ENCODE measurements at places on chromosomes 6 and 20. TPM values are rescaled to one million over a fixed set of nuclear protein-coding genes. Genes with fewer than 3 reads are reported as not detected.

Gene OR2J3
- total RNA-seq, result not detected

Gene HLA-E
- total RNA-seq, result 92.2 TPM

Gene NRN1
- total RNA-seq, result not detected

Gene RSPO3
- not detected for total RNA-seq

Gene INSM1
- total RNA-seq, result not detected

Gene SLC32A1
- not detected for total RNA-seq

Gene ENPP4
- total RNA-seq, result 0.59 TPM

Gene RHAG
- total RNA-seq, result not detected

Gene MRPS18B
- 70.5 TPM for total RNA-seq

Gene MLN
- total RNA-seq, result not detected

Gene SNX21
- 49.5 TPM for total RNA-seq

Gene FOXQ1
- total RNA-seq, result 0.45 TPM

Gene OR2B6
- total RNA-seq, result not detected

Gene B3GALT4
- 4.4 TPM for total RNA-seq

Gene NKX2-4
- not detected for total RNA-seq

Gene LPA
- total RNA-seq, result not detected

Gene ADRM1
- 192 TPM for total RNA-seq

Gene SLC26A8
- total RNA-seq, result not detected

Gene MEP1A
- total RNA-seq, result not detected

Gene MCHR2
- total RNA-seq, result not detected
